SHP77 treated with DMSO at 0.1 percent for 48 hours (cell line): ENCODE measurements at places on chromosomes 3 and 15.

GRCh38 chr3:29639578-29640290 is 358.9 kb downstream of the RBMS3 start:
- DNase-seq = no peak

GRCh38 chr15:55774113-55774970 is 31.4 kb upstream of the PRTG start:
- DNase-seq = no peak

DNA sequence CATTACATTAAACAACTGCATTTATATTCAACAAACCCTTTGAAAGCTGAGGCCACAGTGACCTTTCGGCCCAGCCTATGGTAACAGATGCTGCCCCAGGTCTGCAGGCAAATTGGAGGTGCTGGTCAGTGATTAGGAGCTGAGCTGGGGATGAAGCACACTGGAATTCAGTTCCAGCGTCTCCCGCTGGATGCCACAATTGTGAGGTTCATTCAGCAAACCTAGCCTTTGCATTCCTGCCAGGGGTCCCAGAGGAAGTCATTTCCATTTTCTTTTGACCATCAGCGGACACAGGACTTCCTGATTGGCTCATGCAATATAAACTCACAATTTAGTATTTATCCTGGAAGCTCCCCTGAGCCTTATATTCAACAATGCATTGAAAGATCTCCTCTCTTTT is 89.5 kb downstream of the IL20RB start:
- no peak for DNase-seq

DNA sequence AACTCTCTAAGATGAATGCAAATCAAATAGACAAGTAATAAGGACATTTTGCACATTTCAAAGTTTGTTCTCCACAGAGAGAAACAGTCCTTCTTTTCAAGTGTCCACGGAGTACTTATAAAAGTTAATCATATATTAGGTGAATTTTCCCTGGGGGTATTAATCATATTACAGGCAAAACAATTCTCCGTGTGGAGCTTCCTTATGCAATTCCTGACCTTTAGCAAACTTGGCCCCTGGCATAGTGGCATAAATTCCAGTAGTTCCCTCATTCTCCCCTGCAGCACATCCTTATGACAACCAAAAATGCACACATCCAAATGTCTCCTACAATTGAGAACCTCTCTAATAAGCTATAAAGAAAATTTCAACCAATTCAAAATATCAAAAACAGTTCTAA is 34.4 kb downstream of the FSIP1 start:
- DNase-seq = no peak

DNA sequence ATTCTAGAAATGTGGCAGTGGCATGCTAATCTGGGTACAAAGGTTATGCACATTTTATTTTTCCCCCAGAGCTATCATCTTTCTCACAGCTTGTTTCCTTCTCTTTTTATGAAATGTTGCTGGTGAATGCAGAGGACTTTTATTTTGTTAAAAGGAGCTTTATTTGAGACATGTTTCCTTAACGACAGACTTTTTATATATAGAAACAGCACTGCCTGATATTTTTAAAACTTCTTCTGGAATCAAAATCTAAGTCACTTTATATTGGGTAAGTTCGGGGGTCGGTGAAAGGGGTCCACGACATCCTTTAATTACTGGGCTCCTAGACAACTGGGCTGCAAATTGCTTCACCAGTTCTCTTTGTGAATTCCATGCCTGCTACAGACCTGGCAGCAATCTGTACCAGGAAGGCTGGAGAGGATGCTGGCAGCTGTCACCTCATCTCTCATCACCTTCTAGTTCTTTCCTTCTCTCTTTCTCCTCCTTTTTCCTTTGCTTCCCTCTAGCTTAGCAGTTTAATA is 464.7 kb downstream of the PDCD6IP start:
- no peak for DNase-seq
